NCI-H1092 (cell line): ENCODE measurements at places on chromosomes 12 and 14.

DNA sequence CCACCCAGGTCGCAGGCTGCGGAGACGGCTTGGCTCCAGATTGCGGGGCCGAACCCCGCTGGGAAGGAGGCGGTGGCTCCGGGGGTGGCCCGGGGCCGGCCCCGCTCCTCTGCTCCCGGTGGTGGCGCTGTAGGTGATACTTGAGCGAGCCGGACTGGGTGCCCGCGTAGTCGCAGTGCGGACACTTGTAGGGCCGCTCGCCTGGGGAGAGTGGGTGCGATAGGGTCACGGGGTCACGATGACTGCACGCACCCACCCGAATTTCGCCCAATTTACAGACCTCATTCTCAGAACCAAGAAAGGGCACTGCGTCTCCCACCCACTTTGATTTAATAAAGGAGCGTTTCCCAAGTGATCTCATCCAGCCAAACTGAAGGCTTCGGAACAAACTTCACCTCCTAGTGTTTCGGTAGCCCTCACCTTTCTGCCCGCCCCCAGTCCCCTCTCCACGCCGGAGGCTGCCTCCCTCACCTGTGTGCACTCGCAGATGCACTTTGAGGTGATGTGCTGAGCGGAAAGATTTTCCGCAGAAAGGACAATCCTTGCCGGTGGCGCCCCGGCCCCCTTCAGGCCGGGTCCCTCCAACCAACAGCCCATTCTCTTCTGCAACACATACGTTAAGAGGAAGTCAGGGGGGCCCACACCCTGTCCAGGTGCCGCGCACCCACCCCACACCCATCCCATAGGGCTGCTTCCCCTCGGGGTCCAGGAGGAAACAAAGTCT, 7.4 kb downstream of the ZNF219 start:
- DNase-seq = no peak

GRCh38 chr14:61065656-61066055, 84.6 kb downstream of the SLC38A6 start:
- peak; percentile 59 for DNase-seq

GRCh38 chr14:103216857-103217256, 93.6 kb downstream of the TNFAIP2 start:
- DNase-seq = no peak

DNA sequence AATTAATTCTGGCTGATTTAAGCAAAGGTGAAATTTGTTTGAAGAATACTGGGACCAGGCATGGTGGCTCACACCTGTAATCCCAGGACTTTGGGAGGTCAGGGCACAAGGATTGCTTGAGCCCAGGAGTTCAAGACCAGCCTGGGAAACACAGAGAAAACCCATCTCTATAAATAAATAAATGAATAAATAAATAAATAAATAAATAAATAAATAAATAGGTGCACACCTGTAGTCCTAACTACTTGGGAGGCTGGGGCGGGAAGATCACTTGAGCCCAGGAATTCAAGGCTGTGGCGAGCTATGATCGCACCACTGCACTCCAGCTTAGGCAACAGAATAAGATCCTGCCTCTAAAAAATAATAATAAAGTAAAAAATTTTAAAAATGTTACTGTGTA, 4.4 kb upstream of the C14orf39 start:
- DNase-seq = no peak

DNA sequence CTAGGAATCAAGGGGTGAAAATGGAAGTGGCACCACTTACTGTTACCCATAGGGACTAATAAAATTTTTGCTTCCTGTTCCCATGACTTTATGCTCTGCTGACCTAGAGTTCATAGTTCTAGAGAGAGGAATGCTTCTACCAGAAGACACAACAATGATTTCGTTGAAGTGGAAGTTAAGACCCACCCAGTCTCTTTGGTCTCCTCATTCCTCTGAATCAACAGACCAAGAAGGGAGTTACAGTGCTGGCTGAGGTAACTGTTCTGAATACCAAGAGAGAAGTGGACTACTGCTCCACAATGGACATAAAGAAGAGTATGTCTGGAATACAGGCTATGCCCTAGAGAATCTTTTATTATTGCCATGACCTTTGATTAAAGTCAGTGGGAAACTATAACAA, 23.5 kb upstream of the DYRK2 start:
- no peak for DNase-seq

DNA sequence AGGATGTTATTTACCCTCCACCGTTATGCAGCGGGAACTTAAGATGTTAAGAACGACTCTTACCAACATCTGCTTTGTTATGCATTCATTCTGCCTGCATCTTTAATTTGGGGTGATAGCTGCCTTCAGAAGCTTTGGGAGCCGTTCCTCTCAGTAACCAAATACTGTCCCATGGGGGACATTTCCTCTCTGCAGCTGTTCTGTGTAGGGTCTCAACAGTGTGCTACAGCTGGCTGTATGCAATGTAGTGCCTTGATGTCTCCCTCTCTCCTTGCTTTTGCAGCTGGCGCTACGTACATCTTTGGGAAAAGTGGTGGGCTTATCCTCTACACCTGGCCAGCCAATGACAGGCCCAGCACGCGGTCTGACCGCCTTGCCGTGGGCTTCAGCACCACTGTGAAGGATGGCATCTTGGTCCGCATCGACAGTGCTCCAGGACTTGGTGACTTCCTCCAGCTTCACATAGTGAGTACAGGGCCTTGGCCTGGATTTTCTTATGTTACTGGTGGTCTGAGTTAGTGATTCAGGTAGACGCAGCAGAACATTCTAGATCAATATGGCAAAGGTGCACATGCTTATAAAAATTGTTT, 744.3 kb downstream of the DIO2 start:
- DNase-seq = no peak

GRCh38 chr12:116381744-116382685, 104.5 kb upstream of the MED13L start:
- no peak for DNase-seq

- no peak for DNase-seq
Observed at GRCh38 chr12:86081843-86082242, 174.3 kb downstream of the MGAT4C start.

- no peak for DNase-seq
Observed at GRCh38 chr12:67786086-67786485, 137.5 kb downstream of the DYRK2 start.

GRCh38 chr14:95523815-95524448, 7.5 kb upstream of the SYNE3 start:
- DNase-seq = no peak

GRCh38 chr12:65955452-65955851, 131.2 kb downstream of the HMGA2 start:
- DNase-seq = no peak

DNA sequence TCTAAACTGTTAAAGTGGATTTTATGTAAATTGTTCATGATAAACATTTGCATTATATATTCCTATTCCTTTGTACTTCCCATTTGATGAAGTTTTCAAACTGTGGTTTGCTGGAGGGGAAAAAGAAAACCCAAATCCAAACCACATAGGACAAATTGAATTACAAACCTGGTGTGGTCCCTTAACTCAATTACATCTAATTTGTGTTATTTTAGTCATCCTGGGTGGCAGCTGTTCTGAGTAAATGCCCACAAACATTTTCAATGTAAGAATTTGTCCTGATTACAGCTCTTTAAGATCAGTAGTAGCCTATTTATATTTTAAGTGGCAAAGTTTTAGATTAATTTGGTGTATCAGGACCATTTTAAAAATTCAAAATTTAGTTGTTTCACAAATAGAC, 153.9 kb downstream of the RAD51B start:
- DNase-seq = no peak

GRCh38 chr12:59972905-59973304, 377.1 kb downstream of the SLC16A7 start:
- no peak for DNase-seq

DNA sequence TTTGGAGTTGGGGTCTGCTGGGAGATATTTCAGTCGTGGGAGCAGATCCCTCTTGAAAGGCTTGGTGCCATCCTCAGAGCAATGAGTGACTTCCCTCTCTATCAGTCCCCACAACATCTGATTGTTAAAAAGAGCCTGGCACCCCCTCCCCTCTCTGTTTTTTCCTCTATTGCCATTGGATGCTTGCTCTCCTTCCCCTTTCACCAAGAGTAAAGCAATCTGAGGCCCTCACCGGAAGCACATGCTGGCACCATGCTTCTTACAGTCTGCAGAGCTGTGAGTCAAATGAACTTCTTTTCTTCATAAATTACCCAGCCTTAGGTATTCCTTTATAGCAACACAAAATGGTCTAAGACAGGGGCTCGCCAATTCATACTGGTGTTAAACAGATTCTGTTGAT, 99.1 kb upstream of the CCND2 start:
- no peak for DNase-seq

DNA sequence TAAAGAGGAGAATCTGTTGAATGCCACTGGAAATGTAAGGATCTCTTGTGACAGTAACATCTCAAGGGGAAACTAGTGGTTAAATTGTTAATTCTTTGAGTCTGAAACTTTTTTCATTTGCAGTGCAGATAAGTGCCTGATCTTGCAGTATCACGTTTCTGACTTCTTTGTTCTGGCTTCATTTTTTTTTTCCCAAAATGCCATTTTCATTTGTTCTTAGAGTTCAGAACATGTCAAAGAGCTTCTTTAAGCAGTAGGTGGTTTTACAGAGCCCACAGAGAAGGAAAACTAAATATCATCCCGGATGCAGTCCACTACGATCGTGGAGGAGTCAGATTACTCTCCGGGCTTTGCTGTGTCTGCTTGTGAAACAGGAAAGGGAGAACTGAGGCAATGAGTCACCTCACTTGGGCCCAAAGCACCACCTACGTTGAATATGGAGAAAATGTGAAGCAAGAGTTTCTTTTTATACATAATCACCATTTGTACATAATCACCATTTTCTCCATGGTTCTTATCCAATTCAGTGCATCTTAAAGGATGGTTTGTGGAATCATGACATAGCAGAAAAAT, 43.9 kb downstream of the HMGA2 start:
- DNase-seq = no peak

- no peak for DNase-seq
Observed at GRCh38 chr12:97552410-97553121, 90.0 kb downstream of the RMST start.

GRCh38 chr12:51517800-51518199, 73.2 kb upstream of the SCN8A start:
- no peak for DNase-seq

DNA sequence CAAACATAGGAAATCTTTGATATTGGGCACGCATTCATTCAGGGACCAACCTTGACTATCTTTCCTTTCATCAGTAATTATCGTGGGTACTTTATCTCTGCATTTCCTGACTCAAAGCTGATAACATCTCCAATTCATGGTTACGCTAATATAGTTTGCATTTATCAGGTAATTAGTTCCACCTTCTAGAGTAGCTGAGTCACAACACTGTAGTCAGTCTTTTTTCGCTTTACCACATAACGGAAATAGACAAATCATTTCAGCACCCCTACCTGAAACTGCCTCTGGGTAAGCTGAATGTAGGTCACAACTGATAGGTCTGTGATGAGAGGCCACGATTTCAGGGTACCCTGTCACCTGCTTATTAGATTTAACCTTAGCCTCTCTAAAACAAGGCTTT, 36.7 kb upstream of the IL22 start:
- DNase-seq = no peak

DNA sequence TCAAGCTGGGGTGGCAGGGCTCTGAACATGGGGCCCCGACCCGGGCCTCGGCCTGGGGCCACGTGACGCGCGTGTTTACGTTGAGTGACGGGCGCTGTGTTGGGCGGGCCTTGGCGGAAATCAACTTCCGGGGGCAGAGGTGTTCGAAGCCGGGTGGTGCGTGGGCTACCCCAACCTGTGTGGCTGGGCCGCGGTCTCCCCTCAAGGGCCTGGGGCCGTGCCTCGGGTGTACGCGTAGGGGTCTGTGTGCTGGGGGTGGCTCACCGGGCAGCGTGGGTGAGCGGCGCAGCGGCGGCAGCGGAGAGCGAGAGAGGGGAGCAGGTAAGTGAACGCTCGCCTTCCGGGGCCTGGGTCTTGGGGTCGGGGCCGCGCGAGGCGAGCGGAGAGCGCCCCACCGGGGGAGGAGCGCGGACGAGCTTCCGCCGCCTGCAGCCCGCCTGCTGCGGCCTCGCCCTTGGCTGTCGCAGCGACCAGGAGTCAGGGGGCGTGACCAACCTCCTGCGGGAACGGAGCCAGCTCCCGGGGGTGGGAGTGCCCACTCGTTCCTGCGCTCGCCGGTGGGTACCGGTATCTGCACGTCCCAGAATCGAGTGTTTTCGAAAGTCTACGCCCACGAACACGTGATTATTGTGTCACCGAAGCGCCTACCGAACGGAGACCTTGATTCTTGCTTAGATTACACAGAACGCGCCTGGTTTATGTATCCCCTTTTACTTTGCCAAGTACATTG, at the start of gene CCDC91:
Gene CCDC91 (plus strand): TSS at position 136 of the 730 bp plus-strand sequence. CDS start 66,760 bp downstream, outside the sequence.
- peak; percentile 60 for DNase-seq

GRCh38 chr12:51371295-51371953, 19.8 kb downstream of the GALNT6 start:
- DNase-seq = no peak

DNA sequence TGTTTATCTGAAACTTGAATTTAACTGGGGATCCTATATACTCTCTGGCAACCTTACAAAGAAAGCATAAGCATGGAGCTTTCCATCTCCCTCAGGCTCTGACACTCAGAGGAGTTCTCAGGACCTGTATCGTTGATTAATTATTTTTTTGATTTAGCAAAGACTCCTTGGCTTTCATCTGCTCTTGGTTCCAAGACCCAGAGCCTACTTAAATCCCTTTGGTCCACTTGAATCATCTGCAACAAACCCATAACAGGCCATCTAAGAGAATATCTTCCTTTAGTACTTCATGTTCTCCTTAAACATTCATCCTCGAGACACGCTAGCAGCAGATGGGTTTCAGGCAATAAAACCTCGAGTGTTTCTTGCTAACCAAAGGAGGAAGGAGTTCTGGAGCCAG, 85.4 kb downstream of the ZFP36L1 start:
- DNase-seq = no peak

DNA sequence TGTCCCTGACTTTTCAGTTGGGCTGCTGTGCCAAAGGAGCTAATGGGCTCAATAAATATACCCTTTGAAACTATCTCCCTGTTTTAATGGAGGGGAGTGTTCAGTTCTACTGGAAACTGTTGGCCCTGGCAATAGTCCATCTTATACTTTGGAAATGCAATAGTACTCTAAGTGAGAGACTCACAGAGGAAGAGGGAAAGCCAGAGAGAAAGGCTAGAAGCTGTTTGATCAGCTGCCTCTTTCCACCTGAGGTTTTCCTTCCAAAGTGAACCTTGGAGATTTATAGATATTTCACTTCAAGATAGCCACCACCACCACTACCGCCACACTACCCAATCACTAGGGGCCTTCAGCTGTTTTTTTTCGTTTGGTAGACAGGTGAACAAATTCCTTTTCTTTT, 93.6 kb upstream of the CCDC91 start:
- DNase-seq = no peak
